ENCODE measurements at places on chromosomes 2 and 18.

DNA sequence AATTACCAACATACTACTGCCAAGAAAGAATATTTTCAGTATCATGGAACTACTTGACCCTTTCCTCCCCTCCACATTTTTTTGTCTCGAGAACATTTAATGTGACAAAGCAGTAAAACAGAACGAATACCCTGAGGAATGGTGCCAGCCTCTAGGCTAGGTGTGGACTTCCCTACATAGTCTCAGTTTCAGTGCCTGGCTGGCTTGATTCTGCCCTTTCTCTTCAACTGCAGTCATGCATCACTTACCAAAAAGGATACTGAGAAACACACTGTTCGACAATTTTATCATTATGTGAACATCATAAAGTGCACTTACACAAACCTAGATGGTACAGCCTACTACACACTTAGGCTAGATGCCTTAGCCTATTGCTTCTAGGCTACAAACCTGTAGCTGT is 305.3 kb upstream of the HNRNPA3 start:
- no peak for DNase-seq

DNA sequence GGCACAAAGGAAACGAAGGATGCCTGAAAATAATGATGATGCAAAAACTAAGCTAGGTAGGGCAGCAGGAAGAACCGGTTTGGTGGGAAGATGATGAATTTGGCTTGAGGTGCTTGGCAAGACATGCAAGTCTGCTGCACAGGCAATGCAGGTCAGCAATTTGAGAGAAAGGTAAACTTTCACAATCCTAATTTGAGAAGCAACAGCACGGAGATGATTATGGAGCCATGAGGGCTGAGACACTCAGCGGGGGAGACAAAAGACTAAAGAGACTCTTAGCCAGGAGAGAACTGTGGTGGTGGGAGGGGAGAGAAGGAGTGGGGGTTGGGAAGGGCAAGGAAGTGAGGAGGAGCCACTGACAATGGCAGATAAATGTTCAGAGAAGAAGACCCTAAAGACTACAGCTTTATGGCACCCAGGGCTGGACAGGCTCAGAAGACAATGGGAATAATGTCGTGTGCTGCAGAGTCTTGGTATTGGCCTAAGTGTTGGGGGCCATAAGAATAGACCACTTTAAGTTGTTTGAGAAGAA is 19.4 kb upstream of the RNF149 start:
- DNase-seq: no peak

GRCh38 chr18:23745366-23745765 is 56.1 kb downstream of the LAMA3 start:
- DNase-seq: no peak

DNA sequence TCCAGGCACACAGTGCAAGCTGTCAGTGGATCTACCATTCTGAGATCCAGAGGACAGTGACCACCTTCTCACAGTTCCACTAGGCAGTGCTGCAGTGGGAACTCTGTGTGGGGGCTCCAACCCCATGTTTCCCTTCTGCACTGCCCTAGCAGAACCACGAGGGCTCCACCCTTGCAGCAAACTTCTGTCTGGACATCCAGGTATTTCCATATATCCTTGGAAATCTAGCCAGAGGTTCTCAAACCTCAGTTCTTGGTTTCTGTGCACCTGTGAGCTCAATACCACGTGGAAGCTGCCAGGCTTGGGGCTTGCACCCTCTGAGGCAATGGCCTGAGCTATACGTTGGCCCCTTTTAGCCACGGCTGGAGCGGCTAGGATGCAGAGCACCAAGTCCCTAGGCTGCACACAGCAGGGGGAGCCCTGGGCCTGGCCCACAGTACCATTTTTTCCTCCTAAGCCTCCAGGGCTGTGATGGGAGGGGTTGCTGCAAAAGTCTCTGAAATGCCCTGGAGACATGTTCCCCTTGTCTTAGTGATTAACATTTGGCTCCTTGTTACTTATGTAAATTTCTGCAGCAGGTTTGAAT is 77.5 kb downstream of the MAP4K3 start:
- DNase-seq: no peak

DNA sequence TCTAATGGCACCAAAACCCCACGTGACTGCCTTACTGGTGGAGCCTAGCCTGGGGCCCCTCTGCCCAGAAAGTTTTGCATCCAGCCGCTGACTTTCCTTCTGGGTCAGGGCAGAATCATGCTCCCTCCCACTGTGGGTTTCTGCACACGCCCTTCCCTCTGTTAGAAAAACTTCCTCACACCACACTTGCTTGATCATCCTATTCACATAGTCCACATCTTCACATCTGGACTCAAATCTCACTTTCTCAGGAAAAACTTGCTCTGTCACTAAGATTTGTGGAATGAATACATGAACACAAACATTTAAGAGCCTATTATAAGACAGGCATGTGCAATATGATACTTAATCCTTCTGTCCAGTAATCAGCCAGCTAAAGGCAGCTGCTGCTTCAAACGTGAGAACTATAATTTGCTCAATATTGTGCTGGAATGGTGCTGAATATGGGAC is 274.7 kb downstream of the RND3 start:
- DNase-seq: no peak

DNA sequence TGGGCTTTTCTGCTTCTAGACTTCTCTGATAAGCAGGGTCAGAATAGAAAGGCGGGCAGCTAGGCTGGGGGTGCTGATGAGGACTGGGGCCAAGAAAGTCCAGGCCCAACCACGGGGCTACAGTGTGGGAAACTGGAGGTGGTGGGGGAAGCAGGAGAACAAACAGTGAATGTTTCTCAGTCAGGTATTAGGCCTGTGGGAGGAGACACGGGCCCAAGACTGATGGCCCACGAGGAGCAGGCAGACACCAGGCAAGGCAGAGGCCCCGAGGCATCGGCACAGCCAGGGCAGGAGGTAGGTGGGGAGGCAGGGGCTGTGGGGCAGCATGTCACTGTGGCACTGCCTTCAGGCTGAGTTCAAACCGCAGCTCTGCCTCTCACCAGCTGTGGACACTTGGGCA is 40.7 kb downstream of the KCNIP3 start:
- no peak for DNase-seq

- DNase-seq: no peak
Observed at GRCh38 chr2:39377226-39377939, 59.7 kb downstream of the MAP4K3 start.

GRCh38 chr2:181072486-181073235 is 92.3 kb downstream of the UBE2E3 start:
- no peak for DNase-seq

- DNase-seq: peak; percentile 54
Observed at GRCh38 chr2:647003-647560, 30.1 kb downstream of the TMEM18 start.

GRCh38 chr2:233387667-233388528 is 33.6 kb downstream of the DGKD start:
- DNase-seq: no peak

DNA sequence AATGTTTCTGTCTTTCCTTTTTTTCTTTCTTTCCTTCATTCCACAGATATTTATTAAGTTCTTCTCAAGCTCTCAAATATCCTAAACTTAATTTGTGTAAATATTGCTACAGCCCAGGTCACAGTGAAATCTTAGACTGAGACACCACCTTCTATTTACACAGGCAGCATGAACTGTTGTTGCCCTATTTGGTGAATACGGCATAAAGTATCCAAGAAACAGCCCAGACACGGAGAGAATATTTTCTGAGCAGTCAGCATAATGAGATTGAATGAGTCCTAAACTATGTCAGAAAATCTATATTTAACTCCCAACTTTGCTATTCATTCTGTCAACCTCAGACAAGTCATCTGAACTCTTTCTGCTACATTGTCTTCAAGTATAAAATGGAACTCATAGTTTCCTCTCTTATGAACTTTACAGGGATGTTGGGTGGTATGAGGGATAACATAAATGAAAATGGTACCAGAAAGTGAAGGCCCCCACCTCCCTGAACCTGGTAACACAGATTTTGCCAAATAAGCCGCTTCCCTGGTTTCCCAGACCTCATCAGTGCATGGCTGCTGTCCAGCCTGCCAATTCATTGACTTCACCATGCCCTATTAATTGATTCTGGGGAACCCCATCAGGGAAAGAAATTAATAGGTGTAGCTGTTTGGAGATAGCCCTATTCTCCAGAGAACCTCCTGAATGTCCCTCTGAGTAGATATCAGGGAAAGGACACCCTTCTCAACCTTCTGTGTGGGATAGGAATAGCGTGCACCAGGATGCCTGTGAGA is 235.9 kb downstream of the SETBP1 start:
- DNase-seq: no peak

DNA sequence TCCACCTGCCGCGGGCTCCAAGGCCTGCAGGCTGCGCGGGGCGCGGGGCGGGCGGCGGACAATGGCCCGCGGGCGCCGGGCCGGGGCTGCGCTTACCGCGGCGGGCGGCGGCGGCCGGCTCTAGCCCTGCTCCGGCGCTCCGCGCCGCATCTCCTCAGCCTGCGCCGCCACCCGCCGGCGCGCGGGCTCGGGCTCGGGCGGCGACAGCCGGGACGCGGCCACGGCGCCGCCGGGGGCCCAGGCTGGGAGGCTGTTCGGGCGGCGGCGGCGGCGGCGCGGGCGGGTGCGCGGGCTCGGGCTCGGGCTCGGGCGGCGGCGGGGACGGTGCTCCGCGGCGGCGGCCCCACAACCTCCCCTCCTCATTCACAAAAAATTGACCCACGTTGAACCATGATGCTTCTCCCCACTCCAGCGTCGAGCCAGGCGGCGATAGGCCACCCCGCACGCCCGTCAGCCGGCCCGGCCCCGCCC is at the start of gene HDAC4:
Gene HDAC4, minus strand, starts transcription at position 425 of the 471 bp plus-strand sequence. CDS start 48,321 bp downstream, outside the sequence.
- DNase-seq: no peak

DNA sequence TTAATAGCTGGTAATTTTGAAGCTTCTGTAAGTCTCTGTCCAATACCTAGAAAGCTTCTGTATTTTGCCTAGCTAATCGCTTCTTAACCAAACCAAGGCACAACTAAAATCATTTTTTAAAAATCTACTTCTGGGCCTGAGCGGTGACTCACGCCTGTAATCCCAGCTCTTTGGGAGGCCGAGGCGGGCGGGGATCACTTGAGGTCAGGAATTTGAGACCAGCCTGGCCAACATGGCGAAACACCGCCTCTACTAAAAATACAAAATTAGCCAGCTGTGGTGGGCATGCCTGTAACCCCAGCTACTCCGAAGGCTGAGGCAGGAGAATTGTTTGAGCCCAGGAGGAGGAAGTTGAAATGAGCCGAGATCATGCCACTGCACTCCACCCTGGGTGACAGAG is 148.6 kb upstream of the FIGN start:
- DNase-seq: no peak

GRCh38 chr2:10486601-10487079 is 38.5 kb upstream of the ODC1 start:
- DNase-seq: peak; percentile 31

DNA sequence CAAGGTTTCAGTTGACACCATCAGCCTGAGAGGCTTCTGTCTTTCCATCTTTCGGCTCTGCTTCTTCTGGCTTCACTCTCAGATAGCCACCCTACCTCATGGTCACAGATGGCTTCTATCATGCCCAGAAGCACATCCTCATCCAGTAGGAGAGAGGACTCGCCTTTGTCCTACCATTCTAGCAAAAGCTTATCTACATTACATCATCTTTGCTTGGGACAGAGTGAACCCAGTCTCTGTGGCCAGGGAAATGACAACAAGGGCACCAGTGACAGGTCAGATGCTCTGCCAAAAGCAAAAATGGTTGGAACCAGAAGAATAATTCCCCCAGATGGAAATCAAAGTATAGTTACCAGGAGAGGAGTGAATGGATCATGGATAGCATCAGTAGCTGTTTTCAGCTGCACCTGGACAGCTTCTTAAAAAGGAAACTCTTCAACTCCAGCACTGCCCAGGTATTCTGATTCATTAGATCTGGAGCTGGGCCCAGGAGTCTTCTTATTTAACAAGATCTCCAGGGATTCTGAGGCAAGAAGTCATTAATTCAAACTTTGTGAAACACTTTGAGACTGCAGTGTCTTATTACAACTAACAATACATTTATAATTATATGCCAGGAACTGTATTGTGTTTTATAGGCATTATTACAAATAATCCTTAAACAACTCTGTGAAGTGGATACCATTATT is 257.7 kb upstream of the UBE2E3 start:
- no peak for DNase-seq

Data from vagina (tissue), 2 donors.